Stimulated activated CD4-positive, alpha-beta T cell treated with anti-CD3 and anti-CD28 coated beads, Interleukin-4, amount 100 ng/mL, for 48 hours (primary cell): ENCODE measurements at places on chromosomes 16 and 17.

DNA sequence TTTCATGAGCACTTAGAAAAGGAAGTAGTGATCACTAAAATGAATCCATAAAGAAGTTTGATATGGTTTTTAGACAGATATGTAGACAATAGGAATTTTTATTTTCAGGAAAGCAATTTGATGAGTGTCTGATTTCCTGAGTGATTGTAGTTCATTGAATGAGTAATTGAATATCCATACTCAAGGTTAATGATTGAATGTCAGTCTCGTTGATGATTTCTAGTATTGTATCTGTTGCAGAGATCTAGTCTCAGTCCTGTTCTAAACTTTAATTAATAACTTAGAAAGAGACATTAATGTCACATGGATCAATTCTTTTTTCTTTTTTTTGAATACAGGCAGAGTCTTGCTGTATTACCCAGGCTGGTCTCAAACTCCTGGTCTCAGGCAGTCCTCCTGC, 78.3 kb downstream of the NLK start:
- DNase-seq: no peak

DNA sequence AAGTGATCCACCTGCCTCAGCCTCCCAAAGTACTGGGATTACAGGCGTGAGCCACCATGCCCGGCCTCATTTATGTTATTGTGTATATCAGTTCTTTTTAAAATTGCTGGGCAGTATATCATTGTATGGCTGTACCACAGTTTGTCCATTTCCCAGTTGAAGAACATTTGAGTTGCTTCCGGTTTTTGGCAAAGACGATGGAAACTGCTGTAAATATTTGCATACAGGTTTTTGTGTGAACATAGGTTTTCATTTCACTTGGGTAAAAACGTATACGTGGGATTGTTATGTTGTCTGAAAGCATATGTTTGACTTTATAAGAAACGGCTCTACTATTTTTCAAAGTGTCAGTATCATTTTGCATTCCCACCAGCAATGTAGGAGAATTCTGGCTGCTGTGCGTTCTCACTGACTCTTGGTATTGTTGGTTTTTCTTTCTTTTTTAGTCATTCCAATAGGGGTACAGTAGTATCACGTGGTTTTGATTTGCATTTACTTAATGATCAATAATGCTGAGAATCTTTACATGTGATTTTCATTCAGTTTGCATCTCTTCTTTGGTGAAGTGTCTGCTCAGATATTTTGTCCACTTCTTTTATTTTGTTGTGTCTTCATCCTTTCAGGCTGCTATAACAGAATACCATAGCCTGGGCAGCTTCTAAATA, 63.2 kb upstream of the GOT2 start:
- DNase-seq: no peak

- no peak for DNase-seq
Measured at GRCh38 chr16:81642107-81642436, 137.0 kb upstream of the PLCG2 start.

DNA sequence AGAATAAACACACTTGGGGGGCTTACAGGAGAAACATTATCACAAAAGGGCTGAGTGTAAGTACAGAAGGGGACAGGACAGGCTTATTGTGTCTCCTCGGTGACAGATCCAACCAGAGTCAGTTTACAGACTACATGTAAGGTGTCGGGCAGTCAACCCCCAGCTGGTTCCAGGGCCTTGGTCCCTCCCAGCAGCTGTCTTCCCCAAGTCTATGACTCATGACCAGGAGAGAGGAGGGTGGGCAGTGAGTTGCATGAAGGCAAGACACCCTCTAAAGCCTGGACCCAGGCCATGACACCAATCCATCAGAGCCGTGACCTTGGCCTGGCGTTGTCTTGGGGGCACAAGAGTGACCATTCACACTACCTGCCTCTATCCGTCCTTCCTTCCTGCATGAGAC, 276.2 kb upstream of the CCL2 start:
- DNase-seq: no peak

DNA sequence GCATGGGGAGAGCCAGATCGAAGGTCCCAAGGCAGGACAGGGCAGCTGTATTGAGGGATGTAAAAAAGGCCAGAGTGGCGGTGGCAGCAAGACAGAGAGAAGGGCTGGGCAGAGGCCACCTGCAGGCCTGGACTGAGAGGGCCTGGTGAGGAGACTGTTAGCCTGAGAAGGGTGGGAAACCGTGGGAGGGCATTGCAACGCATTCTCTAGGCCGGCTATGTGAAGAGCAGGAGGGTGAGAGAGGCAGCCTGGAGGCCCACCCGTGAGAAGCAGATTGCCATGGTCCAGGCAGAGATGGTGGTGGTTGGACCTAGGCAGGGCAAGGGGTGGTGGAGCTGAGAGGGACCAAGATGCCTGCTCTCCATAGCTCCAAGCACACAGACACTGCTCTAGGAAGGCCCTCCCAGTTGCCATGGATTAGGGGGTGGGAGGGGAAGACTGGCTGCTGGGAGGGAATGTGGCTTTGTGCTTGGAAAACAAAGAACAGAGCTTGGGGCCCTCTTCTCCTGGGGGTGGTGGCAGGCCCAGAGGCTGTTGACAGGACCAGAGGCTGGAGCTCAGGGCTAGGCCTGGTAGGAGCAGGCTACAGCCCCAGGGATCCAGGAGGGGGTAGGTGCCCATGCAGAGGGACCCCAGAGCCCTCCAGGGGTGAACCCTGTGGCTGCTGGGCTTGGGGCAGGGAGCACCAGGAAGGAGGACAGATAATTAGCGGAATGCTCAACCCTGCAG, 12.4 kb upstream of the TCAP start:
- DNase-seq: no peak

GRCh38 chr17:34321964-34322363, 2.7 kb downstream of the CCL8 start:
- DNase-seq: no peak

DNA sequence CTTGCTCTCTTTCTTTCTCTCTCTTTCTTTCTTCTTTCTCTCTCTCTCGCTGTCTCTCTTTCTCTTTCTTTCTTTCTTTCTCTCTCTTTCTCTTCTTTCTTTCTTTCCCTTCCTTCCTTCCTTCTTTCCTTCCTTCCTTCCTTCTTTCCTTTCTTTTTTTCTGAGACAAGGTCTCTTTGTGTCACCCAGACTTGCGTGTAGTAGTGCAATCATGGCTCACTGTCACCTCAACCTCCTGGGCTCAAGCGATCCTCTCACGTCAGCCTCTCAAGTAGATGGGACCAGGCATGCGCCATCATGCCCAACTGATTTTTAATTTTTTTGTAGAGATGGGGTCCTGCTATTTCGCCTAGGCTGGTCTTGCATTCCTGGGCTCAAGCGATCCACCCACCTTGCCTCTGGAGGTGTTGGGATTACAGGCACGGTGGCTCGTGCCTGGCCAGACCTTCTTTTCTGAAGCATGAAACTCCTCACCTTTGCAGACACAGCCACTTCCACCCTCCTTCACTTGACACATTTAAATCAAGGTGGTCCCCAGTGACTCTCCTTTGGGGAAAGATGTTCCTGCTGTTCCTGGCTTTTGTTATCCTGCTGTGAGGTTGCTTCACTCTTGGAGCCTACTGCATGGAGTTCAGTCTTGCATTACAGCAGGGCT, 26.8 kb upstream of the NKD1 start:
- DNase-seq: no peak
